ENCODE measurements at places on chromosomes 2 and 18.

GRCh38 chr2:164609790-164610189, 11.5 kb downstream of the GRB14 start:
- no peak for DNase-seq

DNA sequence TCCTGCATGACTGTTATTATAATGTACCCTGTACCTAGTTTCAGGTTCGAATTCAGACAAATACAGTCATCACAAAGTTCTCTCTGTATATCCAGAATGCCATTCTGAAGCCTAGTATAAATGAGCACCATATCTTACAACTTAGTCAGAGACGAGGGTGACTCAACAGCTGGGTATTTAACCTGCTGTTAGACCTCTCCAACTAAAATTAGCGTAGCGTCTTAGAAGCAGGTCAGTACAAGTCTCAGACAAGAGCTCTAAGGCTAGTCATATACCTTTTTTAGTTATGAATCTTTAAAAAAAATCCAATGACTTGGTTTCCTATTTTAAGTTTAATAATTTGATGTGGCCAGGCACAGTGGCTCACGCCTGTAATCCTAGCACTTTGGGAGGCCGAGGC, 74.1 kb downstream of the CABYR start:
- no peak for DNase-seq

DNA sequence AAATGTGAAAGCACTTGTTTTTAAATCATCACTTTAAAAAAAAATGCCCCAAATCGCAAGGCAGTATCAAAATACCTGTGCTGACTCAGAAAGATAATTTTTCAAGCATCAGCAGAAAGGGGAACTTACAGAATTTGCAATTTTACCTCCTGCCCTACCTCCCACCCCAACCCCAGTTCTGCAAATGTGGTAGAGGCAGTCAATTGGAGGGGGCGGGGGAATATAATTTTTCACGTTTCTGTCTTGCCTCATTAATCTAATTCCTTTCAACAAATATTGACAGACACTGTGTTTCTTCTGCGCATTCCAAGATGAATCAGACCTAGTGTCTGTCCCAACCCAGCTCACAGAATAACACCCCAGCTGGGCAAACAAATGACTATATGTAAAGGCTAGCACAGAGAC, 76.8 kb downstream of the ALPK2 start:
- no peak for DNase-seq

- DNase-seq, result no peak
Measured at GRCh38 chr2:89848114-89848513, 1156.6 kb downstream of the RPIA start.

DNA sequence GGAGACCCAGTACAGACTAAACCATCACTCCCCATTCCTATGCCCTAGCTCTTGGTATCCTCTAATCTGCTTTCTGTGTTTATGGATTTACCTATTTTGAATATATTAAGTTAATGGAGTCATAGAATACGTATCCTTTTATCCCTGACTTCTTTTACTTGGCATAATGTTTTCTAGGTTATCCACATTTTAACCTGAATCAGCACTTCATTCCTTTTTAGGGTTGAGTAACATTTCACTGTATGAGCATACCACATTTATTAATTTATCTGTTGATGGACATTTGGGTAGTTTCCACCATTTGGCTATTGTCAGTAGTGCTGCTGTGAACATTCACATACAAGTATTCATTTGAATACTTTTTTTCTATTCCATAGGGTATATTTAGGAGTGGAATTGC, 157.3 kb upstream of the CTNNA2 start:
- DNase-seq, result no peak

GRCh38 chr2:216932863-216933548, 73.1 kb upstream of the TNP1 start:
- DNase-seq, result no peak

GRCh38 chr18:36311026-36311570, 13.6 kb downstream of the FHOD3 start:
- DNase-seq, result no peak

GRCh38 chr2:66441581-66442320, 6.8 kb downstream of the MEIS1 start:
- no peak for DNase-seq
